ENCODE measurements at places on chromosomes 4 and X.

- no peak for DNase-seq
These were observed 9.3 kb downstream of the VGLL1 start for GRCh38 chrX:136541294-136541693.

DNA sequence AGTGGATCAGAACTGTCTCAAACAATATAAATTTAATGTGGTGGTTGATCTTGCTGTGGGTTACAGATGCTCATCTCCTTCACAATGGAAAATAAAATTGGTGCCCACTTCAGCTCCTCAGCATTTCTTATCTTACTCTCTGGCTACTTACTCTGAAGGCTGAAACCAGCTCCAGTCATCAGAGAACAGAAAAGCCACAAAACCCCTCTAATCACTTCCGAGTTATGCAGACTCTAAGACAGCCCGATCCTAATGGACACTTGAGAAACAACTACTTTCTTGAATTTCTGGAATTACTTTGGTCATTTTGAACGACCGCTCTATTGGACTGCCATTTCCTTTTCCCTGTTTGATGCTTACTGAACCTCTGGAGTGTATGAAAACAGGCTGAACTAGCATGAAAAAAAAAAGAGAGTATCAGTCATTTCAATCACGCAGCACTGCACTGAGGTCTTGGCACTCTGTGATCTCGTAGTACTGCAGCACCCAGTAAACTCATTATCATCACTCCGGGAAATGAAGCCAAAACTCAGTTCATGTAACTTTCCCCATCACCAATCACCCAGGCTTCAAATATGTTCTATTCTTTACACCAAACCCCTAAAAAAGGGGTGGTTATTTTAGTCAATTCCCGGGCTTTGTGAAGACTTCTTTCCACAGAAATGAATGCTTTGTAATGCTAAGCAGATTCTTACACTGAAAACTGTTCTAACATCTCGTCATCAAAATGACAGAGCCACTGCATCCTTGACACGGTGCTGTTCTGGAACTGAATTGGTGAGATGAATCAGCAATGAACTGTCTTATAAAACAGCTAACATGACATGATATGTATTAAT lies 54.5 kb downstream of the TSPAN5 start:
- DNase-seq: no peak

GRCh38 chr4:151652841-151653547 lies 107.8 kb downstream of the GATB start:
- DNase-seq: no peak

- no peak for DNase-seq
These were observed 2.9 kb downstream of the ATP6AP1 start for GRCh38 chrX:154431341-154431740.

DNA sequence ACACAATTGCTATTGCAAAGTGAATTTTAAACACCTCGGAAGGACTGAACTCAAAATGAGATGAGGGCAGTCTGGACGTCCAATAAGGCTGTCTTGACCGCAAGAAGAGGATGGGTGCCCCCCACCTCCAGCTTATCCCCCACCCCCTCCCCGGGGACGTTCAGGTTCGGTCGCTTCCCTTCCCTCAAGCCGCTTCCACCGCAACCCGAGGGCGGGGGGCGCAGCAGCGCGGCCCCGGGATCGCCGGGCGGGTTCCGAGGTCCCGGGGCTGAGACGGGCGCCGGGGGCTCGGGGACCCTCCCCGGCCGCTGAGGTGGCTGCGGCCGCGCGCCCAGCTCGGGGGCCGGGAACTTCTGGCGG lies 480 bp downstream of the USP46 start:
- DNase-seq: no peak

DNA sequence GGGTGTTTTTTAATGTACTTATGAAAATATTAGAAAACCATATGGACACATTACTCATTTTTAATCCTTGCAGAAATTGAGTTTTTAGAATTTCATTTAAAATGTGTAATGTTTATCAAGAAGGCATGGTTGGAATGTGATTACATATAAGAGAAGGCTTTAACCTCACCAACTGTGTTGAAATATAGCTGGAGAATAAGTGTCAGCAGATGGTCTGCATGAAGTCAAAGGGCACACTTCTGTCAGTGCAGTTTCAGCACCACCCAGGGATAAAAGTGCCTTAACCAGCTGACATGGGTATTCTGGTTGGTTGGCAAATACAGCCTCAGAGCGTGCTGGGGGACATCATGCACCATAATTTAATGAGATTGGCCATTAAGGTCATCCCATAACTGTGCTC lies 21.2 kb upstream of the ANTXR2 start:
- no peak for DNase-seq

DNA sequence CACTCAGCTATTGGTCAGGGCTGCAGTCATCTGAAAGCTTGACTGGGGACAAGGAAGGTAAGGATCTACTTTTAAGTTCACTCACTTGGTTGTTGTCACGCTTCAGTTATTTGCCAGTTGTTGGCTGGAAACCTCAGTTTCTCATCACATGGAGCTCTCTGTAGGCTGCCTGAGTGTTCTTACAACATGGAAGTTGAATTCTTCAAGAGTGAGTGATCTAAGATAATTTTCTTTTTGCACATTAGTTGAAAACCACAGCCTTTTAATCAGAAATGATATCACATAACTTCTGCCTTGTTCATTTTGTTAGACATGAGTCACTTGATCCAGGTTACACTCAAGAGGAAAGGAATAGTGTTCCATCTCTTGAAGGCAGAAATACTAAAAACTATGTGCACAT lies 552.7 kb downstream of the RAPGEF2 start:
- DNase-seq: no peak

- peak; percentile 37 for DNase-seq
These were observed 901 bp downstream of the JADE1 start for GRCh38 chr4:128810331-128810870.

DNA sequence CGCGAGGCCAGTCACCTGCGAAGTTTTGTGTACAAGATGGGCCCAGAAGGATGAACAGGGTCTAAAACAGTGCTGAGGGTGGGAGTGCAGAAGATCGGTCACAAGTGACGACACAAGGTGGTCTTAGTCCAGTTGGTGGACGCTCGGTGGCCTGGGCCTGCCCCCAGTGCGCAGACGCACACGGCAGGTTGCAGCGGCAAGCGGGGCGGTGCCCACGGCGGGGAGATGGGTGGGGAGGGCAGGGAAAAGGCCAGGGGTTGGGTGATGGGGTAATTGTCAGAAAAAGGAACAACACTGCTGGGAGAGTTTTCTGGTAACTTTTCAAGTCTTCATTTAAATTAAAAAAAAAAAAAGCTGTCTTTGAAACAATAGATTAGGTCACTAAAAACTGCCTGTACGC lies 1.0 kb upstream of the PRDX4 start:
- no peak for DNase-seq

DNA sequence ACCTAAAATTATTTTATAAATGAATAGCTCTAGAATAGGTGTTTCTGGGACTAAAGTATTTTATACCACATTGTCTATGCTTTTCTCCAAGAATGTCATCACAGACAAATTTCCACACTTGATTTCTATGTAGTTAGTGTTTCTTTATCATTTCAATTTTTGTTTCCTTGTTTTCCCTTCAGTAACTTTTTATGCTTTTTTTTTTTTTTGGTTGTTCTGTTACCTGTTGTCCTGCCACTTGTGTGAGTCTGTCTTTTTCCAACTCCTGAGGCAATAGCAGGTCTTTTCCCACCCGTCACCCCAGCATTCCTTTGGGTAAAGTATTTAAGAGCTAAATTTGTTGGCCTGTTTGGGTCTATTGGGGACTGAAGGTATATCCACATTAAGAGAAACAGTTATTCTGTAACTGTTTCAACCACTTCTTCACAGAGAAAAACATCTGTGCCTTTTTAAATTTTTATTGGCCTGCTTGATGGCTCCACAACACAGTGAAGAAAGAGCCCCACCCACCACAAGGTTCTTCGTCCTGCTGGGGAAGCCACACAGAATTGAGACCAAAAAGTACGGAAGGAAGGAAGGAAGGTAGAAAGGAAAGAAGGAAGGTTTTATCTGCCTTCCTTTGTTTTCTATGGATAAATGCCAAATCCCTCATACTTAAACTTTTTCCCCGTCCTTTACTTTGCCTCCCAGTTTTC lies 17.7 kb upstream of the GPC3 start:
- DNase-seq: no peak

GRCh38 chr4:86367577-86367976 lies 7.7 kb upstream of the MAPK10 start:
- DNase-seq: no peak

DNA sequence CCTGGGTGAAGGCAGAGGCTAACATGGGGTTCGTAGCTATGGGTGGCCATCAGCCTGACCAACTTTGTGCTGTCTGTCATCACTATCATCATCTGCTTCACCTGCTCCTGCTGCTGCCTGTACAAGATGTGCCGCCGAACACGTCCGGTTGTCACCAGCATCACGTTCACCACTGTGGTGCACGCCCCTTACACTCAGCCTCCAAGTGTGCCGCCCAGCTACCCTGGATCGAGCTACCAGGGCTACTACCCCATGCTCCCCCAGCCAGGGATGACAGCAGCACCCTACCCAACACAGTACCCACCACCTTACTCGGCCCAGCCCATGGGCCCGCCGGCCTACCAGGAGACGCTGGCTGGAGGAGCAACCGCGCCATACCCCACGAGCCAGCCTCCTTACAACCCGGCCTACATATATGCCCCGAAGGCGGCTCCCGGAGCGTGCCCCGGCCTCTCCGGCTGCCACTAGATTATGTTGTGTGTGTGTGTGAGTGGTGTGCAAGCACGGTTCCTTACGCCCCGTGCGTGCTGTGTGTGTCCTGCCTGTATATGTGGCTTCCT lies 238.1 kb upstream of the ZCCHC13 start:
- no peak for DNase-seq

DNA sequence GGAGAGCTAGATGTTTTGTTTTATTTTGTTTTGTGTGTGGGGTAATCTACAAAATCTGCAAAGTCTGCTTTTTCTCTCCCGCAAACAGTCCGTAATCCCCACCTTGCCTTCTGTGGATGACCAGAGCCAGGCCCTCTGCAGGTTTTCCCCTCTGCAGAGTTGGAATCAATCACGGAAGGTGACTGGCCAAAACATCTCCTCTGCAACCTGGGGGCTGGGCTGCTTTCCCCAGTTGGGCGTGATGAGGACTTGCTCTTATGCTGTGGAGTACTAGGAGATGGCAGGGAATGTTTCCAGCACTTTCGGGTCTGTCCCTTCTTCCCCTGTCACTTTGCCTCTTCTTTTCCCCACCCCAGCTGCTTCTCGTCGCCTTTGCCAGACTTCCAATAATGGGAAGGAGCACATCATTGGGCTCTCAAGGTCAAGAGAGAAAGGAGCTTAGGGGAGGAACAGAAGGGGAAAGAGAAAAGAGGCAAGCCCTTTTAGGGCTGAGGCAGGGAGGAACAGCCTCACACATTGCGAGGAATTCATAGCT lies 1.1 kb downstream of the TMEM35A start:
- no peak for DNase-seq

- no peak for DNase-seq
These were observed 32.6 kb downstream of the ZNF185 start for GRCh38 chrX:152930516-152930915.

DNA sequence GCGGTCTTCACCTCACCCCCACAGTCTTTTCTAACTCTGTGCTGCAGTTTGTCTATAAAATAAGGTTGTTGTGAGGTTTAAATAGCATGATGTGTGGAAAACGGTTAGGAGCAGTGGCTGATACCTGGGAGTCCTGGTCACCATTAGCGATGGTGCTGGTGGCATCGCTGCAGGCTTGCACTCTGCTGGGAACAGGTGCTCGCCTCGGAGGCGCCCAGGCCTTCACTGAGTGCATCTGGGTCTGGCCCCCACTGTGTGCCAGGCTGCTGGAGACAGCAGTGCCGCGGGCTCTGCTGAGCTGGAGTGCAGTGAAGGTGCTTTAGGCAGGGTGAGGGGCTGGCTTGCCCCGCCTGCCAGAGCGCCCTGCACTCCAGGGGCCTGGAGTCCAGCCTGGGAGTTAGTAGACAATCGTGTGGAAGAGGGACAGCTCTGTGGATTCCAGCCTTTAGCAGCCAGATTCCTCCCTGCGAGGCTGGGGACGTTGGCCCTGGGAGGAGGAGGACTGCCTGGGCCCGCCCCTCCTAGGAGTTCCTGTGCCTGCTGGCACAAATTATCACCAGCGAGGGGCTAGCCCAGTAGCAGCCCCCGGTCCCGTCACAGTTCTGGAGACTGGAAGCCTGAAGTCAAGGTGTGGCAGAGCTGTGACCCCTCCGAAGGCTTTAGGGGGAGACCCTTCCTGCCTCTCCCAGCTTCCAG lies 7.3 kb downstream of the RGS12 start:
- DNase-seq: no peak

- no peak for DNase-seq
These were observed 85.2 kb downstream of the FHDC1 start for GRCh38 chr4:153021276-153021675.

- no peak for DNase-seq
These were observed 60.2 kb downstream of the KCNIP4 start for GRCh38 chr4:21888195-21888976.

GRCh38 chr4:836750-837301 lies 10.9 kb upstream of the CPLX1 start:
- DNase-seq: no peak

DNA sequence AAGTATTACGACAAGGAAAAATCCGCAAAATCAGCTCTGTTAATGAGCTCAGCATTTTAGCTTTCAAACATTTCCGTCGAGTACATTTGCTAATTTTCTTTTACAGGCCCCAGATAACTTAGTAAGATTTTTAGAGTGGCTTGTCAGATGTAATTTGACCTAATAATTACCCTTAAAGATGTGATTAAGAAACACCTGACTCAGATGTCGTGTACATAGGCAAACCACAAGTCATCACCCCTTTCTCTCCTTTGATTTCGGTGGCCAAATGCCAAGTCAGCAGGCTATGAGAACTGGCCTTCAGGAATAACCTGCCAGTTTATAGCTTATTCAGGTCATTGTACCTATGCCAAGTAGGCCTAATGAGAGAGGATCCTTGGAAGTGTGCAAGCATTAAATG lies 369.6 kb downstream of the PCDH7 start:
- DNase-seq: no peak

DNA sequence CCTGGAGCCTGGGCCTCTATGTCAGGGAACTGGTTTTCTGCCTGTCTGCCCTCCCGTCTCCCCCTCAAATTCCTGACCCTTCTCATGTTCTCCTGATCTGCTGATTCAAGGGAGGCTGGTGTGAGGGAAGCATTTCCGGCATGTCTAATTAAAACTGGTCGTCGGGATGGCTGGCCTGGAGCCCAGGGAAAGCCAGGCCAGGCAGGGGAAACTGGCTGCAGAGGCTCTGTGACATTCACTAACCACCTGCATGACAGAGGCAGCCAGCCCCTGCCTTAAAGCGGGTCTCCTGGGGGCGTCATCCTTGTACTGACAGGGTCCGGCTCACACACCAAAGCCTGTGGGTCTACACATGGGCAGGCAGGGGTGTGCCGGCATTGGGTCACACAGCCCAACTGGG lies 35.2 kb downstream of the ABLIM2 start:
- DNase-seq: no peak

DNA sequence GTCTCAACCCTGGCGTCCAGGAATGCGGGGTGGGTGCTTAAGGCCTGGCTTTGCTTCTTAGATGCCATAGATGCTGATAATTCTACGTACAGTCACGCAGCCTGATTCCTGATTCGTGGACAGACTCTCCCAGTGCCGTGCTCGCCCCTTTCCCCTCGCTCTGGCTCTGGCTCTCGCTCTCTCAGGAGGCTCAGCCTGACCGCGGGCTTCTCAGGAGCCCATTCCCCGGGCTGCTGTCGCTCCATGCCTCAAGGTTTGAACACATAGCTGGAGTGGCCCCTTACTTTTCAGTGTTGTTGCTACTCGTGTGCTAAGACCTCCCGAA lies 59.2 kb upstream of the ZC4H2 start:
- DNase-seq: no peak
